ENCODE measurements at places on chromosomes 1 and 21. TPM values are rescaled to one million over a fixed set of nuclear protein-coding genes. Genes with fewer than 3 reads are reported as not detected.

GRCh38 chr1:57908147-57908890, 484.5 kb upstream of the DAB1 start:
- DNase-seq, result no peak

GRCh38 chr1:192604979-192605620, 29.5 kb downstream of the RGS1 start:
- DNase-seq, result no peak

DNA sequence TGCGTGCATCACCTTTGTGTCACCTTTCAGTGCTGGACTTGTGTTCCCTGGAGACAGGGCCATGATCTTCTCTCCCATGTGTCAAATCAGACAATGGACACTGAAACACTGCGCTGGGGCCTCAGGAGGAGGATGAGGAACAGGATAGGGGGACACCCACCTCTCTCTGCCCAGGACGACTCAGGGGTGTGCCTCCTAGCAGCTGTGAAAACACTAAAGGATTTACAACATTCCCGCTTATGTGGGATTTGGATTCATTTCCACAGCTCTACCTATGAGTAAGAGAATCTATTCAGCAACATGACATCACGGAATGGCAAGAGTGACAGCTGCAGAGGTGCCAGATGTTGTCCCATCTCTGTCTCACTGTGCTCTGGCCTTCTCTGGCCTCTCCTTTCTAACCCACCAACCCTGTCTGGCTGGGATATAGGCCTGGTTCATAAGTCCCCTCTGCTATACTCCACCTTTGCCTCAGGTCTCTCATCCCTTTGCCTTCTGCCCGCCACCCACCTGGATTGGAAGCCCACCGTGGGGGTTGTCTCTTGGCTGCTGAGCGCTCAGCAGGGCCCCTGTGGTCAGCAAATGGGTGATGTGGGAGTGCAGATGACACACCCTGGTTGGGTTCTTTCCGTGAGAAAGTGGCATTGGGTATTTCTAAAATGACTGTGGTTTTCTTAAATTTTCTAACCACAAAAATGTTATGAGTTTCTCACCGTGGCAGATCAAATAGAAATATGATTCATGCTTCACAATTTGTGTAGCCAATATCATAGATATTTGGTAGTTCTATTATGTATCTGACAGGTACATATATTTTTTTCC, 47.1 kb upstream of the TLR5 start:
- DNase-seq, result no peak

DNA sequence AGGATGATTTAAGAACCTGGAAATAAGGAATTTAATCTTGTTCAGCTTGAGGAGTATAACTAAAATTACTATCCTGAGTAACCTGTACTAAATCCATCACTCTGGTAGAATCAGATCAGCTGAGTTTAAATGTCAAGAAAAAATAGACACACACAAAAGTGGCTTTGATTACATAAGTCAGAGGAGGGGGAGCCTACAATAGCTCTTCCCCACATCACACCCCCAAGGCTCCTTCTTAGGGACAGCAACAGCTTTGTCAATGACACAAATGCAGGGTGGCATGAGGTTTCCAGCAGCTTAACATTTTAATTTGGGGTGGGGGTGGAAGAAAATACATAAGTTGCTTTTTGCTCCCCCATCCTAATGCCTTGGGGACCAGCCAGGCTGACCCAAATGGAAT, 12.6 kb upstream of the NUP210L start:
- no peak for DNase-seq

SLC45A1 gene
- 0.78 TPM for total RNA-seq

FAM167B gene
- 5.5 TPM for total RNA-seq

- DNase-seq, result no peak
Measured at GRCh38 chr1:39250460-39251240, 46.2 kb downstream of the MACF1 start.

- DNase-seq, result no peak
Measured at GRCh38 chr1:212073490-212073889, 37.9 kb downstream of the DTL start.

- peak; percentile 91 for DNase-seq
Measured at GRCh38 chr1:79575424-79575823, 568.9 kb upstream of the ADGRL4 start.

LCE4A gene
- total RNA-seq, result not detected

UBXN10 gene
- total RNA-seq, result not detected

GRCh38 chr1:226438007-226438406, 30.1 kb upstream of the PARP1 start:
- DNase-seq, result no peak

DNA sequence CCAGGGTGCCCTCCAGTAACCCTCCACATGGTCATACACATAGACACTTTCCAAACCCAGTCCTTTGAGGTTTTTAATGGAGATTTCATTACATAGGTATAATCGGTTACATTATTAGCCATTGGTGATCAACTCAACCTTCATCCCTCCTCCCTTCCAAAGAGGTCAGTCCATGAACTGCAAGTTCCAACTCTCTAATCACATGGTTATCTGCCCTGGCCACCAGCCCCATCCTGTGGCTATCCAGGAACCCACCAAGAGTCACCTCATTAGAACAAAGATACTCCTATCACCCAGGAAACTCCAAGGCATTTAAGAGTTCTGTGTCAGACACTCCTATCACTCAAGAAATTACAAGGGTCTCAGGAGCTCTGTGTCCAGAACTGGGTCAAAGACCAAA, 12.2 kb downstream of the ATP1A4 start:
- DNase-seq, result no peak

DNA sequence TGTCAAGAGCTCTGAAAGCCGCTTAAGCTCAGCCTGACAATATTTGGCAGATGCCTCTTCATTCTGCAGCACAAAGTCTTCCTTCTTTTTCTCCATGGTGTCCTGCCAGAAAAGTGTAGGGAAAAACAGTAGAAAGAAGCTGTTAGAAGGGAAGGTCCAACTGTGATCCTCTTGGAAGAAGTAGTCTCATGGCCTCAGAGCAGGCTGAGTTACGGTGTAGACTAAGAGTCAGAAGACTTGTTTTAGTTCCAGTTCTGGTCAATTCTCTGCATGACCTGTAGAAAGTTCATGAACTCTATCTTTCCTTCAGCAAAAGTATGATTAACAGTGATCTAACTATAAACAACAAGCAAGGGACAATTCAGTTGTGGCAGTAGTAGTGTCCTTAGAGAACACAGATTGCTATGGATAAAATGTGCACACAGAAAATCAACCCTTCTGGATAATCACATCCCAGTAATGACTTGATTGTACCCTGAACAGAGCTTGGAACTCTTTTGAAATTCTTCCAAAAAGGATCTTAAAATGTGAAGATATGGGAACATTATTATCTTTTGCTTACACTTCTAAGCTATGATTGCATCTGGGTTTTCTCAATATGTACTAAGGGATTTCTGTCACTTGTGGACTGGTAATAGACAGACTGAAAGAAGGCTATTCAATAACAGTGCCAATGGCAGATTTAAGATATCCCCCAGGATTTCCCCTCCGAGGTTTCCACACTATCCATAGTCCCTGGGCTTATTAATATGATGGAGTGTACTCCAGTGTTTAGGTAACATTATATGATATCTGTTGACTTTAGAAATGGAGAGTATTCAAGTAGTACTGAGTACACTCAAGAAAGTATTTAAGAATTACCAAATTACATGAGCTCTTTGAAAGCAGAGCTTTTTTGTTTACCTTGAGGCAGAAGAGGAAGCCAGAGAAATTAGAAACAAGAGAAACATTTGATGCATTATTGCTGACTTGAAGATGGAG, 22.1 kb upstream of the GBP2 start:
- DNase-seq, result no peak

GRCh38 chr1:19720174-19720573, 55.5 kb downstream of the HTR6 start:
- no peak for DNase-seq
